Mucosa of gallbladder (tissue), 1 donor: ENCODE measurements at places on chromosomes 3 and 15.

- DNase-seq: no peak
Observed at GRCh38 chr3:49484471-49484870, 14.4 kb downstream of the DAG1 start.

DNA sequence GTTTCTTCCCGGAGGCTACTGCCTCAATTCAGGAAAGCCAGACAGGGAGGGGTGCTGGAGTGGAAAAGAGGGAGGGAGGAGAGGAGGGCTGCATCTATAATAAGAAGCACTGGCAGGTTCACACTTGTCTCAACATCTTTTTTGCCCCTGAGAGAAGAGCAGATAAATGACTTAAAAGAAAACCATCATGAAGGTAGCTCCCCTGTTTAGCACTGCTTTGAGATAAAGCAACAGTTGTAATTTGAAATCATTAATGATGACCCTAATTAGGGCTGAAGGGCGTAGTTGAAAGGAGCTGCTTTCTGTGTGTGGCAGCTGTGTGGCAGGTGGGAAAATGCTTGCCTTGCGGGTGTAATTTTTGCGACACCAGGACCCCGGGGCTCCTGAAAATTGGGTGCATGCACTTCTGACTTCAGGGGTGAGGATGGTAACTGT lies 222.8 kb upstream of the IL12A start:
- no peak for DNase-seq

GRCh38 chr3:15007681-15008141 lies 57.4 kb downstream of the MRPS25 start:
- no peak for DNase-seq

- DNase-seq: peak; percentile 51
Observed at GRCh38 chr3:194472290-194472920, 14.4 kb downstream of the ATP13A3 start.

GRCh38 chr15:71629781-71630474 lies 180.4 kb upstream of the NR2E3 start:
- no peak for DNase-seq

- no peak for DNase-seq
Observed at GRCh38 chr15:39501366-39502081, 79.4 kb upstream of the THBS1 start.

GRCh38 chr15:67175643-67176071 lies 78.8 kb downstream of the AAGAB start:
- no peak for DNase-seq

DNA sequence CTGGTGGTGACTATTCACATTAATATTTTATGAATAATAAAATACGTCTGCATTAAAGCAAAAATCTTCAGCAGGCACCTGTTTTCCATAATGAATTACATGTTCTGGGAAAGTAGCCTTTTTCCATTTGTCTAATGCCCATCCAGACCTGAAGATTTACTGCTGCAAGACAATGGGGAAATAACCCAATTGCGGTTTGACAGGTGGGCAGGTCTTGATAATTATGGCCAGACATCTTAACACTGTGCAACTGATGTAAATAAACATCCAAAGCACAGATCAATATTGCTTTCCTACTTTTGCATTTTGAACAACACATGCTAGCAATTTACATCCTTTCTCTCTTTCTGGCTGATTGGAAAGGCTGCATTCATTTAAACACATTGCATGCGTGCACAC lies 173.9 kb downstream of the MEIS2 start:
- DNase-seq: no peak

- no peak for DNase-seq
Observed at GRCh38 chr15:70099967-70100473, 2.3 kb upstream of the TLE3 start.

- DNase-seq: no peak
Observed at GRCh38 chr3:116841003-116841735, 131.6 kb downstream of the TUSC7 start.

GRCh38 chr3:60461267-60461666 lies 790.0 kb downstream of the FHIT start:
- DNase-seq: no peak

DNA sequence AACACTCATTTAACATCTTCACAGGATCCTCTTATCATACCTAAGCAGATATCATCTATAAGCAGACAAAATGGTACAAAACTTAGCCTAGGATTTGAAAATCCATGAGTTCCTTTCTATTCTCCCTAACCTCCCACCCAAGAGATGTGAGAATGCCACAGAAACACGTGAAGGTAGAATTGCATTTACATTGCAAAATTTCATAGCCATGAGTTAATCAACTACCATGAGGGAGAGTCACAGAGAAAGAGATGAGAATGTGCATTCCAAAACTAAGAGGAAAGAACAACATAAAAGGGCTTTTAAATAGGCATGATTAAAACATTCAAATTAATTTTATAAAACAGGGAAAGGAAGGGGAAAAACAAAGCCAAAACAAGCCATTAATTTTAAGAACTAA lies 806.2 kb downstream of the NTRK3 start:
- DNase-seq: no peak

DNA sequence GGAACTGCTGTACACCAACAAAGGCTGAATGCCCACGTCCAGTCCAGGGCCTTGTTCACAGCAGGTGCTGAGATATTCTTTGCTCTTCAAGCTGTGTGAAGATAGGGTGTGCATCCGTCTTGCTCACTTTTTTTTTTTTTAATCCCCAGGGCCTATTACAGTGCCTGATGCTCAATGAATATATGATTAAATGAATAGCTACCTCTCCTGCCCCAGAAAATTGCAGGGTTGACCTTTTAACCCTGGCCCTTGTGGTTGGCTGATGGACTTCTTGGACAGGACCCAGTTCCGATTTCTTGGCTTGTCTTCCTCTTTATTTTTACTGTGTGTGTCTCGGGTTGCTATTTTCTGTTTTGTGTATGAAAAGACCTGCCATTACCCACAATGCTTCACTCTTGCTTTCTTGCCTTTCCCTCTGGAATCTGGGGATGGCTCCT lies 2.9 kb upstream of the FYTTD1 start:
- DNase-seq: peak; percentile 26

GRCh38 chr15:31278061-31278445 lies 48.6 kb upstream of the KLF13 start:
- no peak for DNase-seq

DNA sequence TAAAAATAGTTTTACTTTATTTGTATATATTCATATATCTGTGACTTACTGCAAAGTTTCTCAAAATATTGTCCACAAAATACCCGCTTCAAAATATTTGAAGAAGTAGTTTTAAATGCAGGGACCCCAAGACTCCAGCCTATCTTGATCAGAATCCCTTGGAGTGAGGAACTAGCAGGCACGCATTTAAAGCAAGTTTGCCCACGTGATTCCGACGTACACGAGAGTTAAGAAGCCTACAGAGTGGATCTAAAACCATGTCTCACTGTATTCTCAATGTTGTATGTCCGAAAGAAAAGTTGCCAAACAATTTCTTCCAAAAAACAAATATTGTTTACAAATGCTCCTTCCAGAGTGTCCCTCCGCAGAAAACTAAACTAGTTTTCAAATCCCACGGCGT lies 1.7 kb downstream of the GABRB3 start:
- no peak for DNase-seq

GRCh38 chr3:184769382-184770170 lies 42.4 kb upstream of the VPS8 start:
- no peak for DNase-seq

- no peak for DNase-seq
Observed at GRCh38 chr15:48865370-48866079, 12.4 kb upstream of the EID1 start.

DNA sequence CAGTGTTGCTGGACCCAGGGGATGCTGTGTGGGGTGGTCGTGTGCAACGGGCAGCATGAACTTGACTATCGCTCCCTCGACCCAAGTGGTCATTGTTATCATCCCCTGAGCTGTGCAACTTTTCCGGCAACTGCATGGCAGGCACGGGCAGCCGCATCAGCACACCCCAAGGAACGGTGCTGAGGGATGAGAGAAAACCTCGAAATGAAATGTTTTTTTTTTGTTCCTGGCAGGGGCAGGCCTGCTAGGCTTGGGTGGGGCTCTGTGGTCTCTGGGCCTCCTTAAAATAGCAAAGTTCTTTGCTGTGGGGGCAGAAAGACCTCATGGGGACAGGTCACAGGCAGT lies 51.4 kb downstream of the CORO2B start:
- DNase-seq: no peak

GRCh38 chr3:59538753-59539432 lies 489.1 kb upstream of the CFAP20DC start:
- no peak for DNase-seq

DNA sequence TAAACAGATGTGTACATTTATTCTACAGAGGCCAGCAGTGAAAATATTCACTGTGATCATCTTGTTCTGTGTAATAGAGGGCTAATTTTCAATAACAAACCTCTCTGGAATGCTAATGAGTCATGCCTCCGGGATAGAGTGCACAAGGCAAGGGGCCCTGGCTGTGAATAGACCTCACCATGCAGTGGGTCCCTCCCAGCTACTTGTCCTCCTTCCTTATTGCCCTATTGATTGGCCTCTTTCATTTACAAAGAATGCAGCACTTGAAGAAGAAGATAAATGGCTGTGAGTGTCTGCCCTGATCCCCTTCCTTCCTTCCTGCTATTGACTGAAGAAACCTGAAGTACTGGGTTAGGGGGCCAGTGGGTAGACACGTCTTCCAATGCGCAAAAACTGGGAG lies 436.3 kb downstream of the WDR72 start:
- DNase-seq: peak; percentile 83
